ENCODE measurements at places on chromosomes 1 and 21.

DNA sequence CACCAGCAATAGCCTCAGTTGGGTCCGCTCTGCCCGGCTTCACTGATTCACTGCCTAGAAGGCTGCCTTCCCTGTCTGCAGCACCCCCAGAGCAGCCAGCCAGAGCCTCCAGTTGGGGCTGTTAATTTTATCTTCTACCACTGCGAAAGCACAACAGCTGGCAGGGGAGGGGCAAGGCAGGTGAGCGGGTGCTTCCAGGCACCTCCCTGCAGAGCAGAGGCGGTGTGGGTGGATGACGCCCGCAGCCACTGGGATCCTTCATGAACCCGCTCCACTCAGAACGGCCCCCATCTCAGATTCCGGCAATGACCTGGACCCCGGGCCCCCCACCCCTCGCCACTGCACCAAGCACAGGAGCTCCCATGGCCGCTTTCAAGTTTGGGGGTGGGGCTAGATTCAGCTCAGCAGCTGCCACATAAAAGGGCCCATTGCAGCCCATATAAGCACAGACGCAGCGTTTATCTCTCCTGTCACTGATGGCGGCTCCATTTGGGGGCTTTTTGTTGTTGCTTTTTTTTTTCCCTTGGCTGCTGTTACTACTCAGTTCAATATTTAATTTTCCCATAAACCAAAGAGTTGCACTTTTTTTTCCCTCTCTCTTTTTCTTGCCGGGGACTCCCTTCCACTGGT is 128.0 kb upstream of the KLHDC7A start:
- DNase-seq = no peak

DNA sequence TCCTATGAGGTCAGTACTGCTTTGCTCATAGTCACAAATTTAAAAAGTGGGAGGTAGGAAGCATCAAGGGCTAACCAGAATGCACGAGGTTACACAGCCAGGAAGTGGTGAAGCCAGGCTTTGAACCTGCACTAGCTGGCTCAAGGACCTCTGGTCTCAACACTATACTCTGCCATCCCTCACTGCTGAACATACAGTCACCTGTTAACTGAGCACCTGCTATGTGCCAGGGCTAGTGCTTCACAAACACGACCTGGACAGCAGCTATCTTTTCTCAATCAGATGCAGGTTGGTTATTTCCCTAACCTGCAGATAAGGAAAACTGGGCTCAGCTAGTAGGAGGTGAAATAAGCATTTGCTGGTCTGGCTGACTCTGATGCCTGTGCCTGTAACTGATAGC is 73.0 kb downstream of the GLIS1 start:
- no peak for DNase-seq

GRCh38 chr1:56824938-56825337 is 5.7 kb upstream of the FYB2 start:
- no peak for DNase-seq

DNA sequence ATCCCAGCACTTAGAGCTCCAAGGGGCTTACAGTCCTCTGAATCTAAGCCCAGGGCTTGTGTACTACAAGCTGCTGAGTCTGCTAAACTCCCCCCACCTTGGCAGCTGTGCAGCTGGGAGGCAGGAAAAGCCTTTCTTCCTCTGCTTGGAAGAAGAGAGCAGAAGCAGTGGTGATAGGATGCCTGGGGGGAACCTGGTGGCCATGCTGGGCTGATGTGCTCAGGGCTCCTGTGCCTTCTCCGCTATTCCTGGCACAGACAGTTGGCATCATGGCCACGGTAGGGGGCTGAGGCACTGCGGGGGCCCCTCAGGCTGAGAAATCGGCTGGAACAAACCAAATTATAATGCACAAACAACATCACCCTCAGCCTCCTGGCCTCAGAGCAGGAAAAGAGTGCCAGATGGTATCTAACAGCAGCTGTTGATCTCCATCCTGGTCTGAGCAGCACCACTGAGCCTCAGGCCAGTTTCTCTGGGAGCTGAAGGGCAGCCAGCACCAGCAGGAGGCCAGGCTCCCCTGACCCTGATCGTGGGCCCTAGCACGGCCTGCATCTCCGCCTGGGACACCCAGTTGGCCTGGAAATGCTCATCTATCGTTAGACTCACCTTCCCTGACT is 35.8 kb downstream of the ECE1 start:
- no peak for DNase-seq

GRCh38 chr1:5995871-5996630 is 3.8 kb upstream of the NPHP4 start:
- DNase-seq = no peak
